ENCODE measurements at places on chromosomes 7 and 10.

DNA sequence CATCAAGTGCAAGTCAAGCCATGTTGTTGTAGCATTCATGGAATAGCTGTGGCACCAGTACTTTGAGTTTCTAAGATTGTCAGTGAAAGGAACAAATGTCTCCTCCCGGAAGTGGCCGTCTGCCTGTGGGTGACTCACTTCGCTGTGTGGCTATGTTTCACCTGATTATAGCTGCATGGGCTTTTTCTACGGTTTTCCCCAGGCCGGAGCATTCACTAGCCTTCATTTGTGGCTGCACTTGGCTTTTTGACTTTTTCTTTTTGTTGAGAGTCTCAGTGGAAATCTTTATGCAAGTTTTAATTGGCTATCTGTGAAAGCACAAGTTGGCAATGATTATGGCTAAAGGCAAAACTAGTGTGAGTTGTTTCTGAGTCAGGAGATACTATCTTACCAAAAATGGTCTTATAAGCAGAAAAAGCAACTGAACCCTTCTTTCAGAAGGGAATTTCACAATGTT lies 35.0 kb downstream of the SRI start:
- DNase-seq = no peak

DNA sequence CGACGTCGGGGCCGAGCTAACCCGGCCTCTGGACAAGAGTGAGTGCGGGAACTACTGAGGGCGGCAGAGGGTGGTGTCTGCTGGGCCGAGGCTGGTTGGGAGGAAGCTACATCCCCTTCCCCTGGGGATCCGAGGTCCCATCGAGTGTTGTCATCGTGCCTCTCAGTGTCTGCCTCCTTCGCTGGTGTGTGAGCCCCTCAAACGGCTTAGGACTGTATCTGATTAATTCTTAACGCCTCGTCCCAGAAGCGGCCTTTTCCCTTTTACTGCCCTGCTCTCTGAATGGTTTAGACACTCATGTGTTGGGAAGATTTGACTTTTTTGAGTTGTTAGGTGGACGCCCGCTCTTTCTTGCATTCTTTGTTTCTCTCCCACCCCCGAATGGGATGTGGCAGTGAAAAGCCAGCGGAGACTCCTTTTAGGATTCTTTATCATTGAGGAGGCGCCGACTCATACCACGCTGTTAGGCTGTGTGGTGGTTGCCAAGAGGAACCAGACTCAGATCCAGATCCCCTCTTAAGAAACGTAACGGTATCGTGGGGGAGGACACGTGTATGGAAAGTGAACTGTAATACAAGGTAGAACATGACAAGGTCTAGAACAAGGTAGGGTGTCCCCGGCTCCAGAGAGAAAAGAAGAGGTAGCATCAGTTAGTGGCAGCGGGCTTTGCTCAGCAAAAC lies 631 bp downstream of the SUPV3L1 start:
- DNase-seq = no peak

GRCh38 chr10:125991392-125991791 lies 95.0 kb downstream of the FANK1 start:
- DNase-seq = no peak

DNA sequence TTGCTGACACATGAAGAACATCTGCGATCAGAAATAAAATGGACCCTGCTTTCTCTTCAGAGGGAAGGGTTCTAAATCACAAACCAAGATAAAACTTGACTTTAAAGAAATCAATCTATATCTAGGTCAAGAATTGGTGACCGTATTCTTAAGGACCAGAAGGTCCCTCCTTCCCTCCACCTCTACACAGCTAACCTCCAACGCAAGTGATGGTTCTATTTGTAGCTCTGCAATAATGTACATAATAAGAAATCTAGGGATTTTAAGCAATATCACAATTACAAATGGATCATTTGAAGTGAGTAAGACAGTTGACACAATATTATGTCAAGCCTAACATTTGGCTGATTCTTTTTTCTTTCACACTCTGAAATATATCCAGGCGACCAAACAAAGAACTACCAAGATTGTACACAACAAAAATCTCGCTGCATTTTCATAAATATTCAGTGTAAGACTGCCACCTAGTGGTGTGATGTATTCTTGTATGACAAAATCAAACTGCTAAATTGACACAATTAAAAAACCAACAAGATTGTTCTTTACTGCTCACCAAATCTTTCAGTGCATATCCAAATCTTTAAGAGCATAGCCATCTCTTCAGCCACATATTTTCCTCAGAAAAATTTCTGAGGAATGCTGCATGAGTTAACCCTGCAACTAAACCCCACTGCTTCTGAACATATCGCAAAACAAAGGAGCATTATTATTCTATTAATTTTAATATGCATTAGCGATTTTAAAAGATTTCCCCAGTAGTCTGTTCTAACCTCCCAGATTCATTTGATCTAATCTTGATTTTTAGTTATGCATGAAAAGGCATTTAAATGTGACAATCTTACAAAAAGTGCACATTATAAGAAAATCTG lies 44.5 kb downstream of the ICA1 start:
- peak; percentile 89 for DNase-seq

DNA sequence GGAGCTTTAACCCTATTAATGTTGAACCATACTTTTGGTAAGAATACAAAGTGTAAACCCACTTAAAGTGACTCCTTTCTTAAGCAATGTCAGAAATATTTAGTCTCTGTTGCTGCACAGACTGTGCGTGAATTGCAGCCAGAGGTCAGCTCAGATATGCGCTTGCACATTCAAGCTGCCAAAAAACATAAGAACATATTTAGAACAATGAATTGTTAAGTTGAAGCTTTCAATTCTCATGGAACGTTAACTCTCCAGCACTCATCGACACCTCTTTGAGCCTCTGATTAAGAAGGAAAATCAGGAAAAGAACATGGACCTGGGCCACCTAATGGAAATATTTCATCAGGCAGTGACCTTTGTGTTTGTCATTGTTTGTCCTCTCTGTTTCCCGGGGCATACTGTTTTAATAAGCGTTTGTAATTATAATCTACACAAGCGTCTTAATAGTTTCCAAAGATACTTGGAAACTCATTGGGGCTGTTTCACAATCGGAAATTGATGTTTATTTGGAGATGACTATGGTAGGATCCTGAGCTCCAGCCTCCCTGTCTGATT lies 193.0 kb upstream of the CELF2 start:
- no peak for DNase-seq

DNA sequence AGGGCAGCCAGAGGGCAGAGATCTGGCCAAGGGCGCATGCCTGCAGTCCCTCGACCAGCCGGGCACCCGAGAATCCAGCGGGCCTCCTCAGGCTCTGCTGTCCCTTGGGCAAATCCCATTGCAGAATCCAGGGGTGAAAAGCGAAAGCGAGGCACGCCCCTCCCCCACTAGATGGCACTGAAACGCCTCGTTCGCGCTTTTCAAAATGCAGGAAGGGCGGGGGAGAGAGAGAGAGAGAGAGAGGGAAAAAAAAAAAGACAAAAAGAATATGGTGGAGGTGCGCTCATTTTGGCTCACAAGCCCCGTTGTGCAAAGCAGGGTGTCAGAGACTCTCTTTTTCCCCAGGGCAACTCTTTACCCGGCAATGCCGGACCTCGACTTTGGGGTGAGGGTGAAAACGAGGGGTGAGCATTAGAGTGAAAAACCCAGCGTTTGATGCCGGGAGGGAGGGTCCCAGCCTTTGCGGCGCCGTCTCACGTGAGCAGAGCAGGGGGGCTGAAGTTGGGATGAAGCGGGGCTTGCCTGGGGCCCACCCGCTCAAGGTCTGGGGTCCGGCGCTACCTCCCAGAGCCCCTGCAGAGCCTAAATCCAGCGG lies 2.5 kb upstream of the TMEM178B start:
- DNase-seq = peak; percentile 79

DNA sequence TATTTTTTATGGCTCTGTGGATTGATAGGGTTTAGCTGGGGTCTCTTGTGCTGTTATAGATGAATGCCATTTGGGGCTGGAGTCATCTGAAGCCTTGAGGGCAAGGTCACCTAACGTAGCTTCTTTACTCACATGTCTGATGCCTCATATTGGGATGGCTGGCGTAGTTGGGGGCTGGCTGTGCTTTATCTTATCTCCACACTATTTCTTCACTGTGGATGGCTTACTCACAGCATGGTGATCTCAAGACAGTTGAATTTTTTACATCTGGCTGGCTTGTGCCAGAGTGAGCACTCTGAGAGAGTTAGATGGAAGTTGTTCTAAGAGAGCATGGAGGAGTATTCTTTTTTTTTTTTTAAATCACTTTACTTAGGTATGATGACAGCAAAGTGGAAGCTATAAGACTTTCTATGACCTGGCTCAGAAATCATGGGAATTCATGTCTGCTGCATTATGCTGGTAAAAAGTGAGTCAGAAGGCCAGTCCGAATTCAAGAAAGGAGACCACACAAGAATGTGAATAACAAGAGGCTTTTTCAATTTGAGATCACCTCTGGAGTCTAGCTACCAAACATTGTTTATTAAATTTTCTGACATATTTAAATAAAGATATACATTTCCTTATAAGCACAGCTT lies 252.4 kb upstream of the TPK1 start:
- no peak for DNase-seq

- no peak for DNase-seq
Observed at GRCh38 chr10:119667562-119668328, 16.6 kb downstream of the BAG3 start.

DNA sequence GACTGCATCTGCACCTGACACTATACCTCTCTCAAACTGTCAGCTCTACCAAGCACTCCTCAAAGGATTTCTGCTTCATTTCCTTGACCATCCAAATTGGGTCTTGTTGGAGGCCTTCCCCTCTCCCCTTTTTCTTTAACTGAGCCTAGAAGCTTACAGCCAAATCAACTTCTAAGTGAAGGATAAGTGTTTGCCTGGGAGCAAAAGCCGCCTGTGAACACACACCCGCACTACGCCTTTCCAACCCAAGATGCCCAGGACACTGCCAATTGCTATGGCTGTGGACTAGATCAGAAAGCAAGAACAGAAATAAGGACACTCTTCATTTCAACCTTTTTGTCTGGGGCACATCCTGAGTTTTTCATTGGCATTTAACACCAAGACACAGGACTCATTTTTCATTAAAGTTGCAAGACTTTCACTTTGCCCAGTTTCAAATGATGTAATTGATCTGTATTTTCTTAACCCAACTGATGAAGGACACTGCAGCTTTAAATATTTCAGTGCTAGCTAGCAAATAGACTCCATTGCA lies 52.8 kb downstream of the CPEB3 start:
- DNase-seq = peak; percentile 37

DNA sequence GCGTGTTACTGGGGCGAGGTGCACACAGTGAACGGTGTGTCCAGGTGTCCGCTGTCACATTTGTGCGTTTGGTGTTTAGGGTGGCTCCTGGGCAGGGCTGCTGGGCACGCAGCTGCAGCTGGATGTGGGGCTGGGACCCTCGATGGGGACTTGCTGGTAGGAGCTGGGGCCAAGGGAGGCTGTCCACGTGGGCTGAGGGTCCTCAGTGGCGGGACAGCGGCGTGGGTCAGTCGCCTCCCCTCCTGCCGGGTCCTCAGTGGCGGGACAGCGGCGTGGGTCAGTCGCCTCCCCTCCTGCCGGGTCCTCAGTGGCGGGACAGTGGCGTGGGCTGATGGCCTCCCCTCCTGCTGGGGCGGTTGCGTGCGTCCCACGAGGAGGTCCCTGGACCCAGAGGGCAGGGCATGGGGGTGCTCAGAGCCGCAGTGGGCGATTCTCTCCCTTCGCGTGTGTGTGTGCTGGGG lies 68.5 kb downstream of the INPP5A start:
- no peak for DNase-seq

DNA sequence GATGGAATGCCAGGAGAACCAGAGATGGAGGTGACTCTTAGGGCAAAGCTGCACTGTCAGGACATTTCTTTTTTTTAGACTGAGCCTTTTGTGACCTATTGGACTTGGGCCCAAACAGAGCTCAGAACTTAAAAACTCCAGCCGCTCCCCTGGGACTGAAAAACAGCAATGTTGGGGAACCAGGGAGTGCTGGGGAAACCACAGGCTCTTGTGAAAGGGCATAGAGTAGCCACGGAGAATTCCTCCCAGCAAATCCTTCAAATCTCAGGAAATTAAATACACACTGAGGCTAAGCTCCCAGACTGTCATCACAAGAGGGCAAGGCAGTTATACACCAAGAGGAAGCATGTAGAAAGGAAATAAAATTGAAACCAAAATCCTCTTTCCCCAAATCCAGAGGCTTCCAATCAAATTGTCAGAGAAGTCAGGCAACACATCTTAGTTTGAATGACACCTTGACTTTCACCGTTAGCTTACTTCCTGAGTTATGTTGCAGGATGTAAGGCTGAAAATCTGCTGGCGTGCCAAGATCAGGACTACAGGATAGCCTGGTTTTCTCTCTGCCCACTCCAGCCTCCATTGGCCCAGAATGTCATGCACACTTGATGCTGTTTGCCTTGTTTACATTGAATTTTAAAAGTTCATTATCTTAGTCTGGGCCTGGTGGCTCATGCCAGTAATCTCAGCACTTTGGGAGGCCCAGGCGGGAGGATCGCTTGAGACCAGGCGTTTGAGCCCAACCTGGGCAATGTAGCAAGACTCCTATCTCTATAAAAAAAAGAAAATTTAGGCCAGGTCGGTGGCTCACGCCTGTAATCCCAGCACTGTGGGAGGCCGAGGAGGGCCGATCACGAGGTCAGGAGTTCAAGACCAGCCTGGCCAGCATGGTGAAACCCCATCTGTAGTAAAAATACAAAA lies 2.6 kb upstream of the RFC2 start:
- DNase-seq = no peak

All from pons (tissue), 1 donor.